ENCODE measurements at places on chromosomes 11 and 22. TPM values are rescaled to one million over a fixed set of nuclear protein-coding genes. Genes with fewer than 3 reads are reported as not detected.

Gene TTC36
- total RNA-seq = 0.58 TPM

Gene FGF4
- total RNA-seq = not detected

Gene ATP6V1E1
- 170 TPM for total RNA-seq

Gene CARD18
- total RNA-seq = not detected

Gene ZBTB16
- total RNA-seq = under 0.01 TPM

Gene SCGB2A2
- not detected for total RNA-seq

Gene GTSE1
- 11.3 TPM for total RNA-seq

Gene OPCML
- 3.4 TPM for total RNA-seq

Gene C22orf15
- total RNA-seq = 0.19 TPM

Gene FIBIN
- total RNA-seq = 2.3 TPM

Gene APOL3
- total RNA-seq = 22.0 TPM

Gene CAPN5
- 12.5 TPM for total RNA-seq

Gene KCNJ1
- total RNA-seq = under 0.01 TPM

Gene BACE1-AS
- 1.4 TPM for total RNA-seq

Gene TREH
- not detected for total RNA-seq
